Stimulated activated CD4-positive, alpha-beta T cell treated with anti-CD3 and anti-CD28 coated beads, Interleukin-1b, Interleukin-23, amount 100 ng/mL, for 1 hour (primary cell): ENCODE measurements at places on chromosomes 4 and X.

- DNase-seq, result no peak
Measured at GRCh38 chr4:145483514-145483913, 1.9 kb downstream of the SMAD1 start.

DNA sequence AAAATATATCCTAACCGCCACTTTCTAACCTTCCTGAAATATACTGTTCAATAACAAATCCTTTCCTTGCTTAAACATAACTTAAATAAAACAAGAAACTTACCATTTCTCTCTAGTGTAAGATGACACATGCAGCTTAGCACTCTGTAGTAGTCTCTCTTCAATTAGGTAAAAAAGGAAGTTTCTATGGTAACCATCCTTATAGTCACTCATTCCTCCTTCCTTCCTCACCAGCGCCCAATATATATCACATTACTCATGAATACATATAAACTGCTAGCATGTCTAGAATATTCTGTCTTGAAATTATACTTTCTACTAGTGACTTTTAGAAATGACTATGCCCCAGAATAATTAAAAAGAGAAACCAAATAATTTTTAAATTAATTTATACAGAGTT, 112.2 kb downstream of the SNCA start:
- no peak for DNase-seq

GRCh38 chr4:120452001-120452400, 385.4 kb upstream of the MAD2L1 start:
- DNase-seq, result no peak

- DNase-seq, result no peak
Measured at GRCh38 chr4:170776983-170777382, 687.2 kb upstream of the AADAT start.
